Mesothelial cell of epicardium (in vitro differentiated cells): ENCODE measurements at places on chromosomes 7 and 10.

DNA sequence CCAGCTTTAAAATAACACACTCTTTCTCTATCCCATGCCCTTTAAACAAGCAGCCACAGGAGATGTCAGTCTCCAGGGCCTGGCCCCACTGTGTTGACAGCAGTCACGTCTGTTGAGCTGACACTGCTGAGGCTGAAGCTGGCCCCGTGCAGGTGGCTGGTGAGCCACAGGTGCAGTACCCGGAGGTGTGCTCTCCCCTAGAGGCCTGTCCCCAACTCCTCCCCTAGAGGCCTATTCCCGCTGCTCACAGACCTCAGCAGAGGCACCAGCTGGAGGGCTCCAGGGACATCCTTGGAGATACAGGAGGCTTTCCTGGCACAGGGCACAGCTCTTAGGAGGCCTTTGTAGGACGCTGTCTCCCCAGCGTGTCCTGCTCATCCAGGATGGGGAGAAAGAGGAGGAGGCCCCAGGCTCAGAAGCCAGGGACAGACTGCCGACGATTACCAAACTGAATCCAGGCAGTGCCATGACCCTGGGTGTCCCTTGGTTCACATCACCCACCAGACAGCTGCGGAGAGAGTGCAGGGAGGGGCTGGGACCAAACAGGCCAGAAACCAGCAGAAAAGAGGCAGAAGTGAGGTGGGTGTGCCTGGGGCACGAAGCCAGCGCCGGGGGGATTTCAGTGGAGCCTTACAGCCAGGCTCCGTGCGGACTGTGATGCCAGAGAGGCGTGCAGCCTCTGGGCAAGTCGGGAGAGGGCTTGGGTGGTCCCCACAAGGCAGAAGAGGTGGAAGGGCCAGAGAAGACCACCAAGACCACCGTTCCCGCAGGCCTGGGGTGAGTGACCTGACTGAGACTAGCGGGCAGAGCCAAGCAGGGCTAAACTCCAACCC, 18.5 kb upstream of the TTYH3 start:
- peaks cover 38% of the 10 kb centered on the region for H3K4me1 ChIP-seq
- no peak overlapping the region for H3K4me3 ChIP-seq
- peaks cover 6% of the 10 kb centered on the region for H3K36me3 ChIP-seq
- DNase-seq, result no peak
- no peaks in the 10 kb centered on the region for H3K27me3 ChIP-seq
- H3K27ac ChIP-seq, result no peak overlapping the region

DNA sequence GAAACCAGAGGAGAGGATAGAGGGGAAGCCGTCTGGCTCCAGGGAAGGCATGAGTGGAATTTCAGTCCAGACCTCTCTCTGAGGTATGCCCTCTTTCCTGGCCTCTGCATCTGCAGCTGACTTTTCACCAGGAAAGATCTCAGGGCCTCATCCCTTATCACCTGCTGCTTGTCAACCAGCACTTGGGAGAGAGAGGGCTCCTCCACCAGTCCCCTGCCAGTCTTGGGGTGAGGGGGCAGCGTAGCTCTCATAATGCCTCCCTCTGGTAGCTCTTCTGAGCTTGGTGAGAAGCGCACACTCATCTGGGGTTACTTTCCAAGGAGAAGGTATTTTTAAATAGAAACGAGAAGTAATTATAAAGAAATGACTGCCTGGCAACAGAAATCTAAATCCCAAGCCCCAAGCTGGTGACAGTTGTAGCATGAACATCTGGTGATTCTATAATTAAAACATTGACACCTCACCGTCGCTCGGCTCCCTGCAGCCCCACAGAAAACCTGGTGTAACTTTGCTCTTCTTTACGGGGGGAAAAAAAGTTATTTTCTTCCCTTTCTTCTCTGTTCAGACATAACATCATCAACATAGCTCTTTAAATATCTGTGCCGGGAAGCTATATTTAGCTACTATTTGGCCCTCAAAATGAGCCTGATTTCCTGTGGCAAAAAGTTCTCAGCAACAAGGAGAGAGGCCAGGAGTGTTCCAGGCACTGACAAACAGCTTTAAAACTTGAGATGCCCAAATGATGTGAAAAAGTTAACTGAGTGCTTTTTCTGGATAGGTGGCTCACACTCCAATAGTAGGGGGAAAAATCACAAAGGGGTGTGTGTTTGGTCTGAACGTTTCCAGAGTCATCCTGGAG, 26.9 kb downstream of the HIP1 start:
- DNase-seq, result no peak
- H3K27ac ChIP-seq, result peak overlapping the region; percentile 95
- H3K27me3 ChIP-seq, result no peaks in the 10 kb centered on the region
- H3K4me1 ChIP-seq, result peaks cover 21% of the 10 kb centered on the region
- H3K36me3 ChIP-seq, result peaks cover 13% of the 10 kb centered on the region
- H3K4me3 ChIP-seq, result peak overlapping the region; percentile 0

GRCh38 chr10:81082621-81083376, 545.1 kb downstream of the SH2D4B start:
- no peak overlapping the region for H3K27ac ChIP-seq
- H3K4me1 ChIP-seq, result no peaks in the 10 kb centered on the region
- no peak for DNase-seq
- H3K36me3 ChIP-seq, result no peaks in the 10 kb centered on the region

GRCh38 chr10:17872191-17873091, 63.3 kb downstream of the MRC1 start:
- peaks cover 13% of the 10 kb centered on the region for H3K27me3 ChIP-seq
- no peak overlapping the region for H3K4me3 ChIP-seq
- no peaks in the 10 kb centered on the region for H3K36me3 ChIP-seq
- H3K4me1 ChIP-seq, result no peaks in the 10 kb centered on the region
- no peak for DNase-seq

GRCh38 chr10:93703066-93703465, 674 bp upstream of the FRA10AC1 start:
- H3K4me1 ChIP-seq, result peaks cover 7% of the 10 kb centered on the region
- no peaks in the 10 kb centered on the region for H3K27me3 ChIP-seq
- DNase-seq, result no peak

GRCh38 chr7:94368371-94368791, 26.3 kb upstream of the COL1A2 start:
- no peaks in the 10 kb centered on the region for H3K27me3 ChIP-seq
- H3K4me3 ChIP-seq, result peak overlapping the region; percentile 9
- peak overlapping the region; percentile 91 for H3K27ac ChIP-seq
- peaks cover 48% of the 10 kb centered on the region for H3K4me1 ChIP-seq

- H3K36me3 ChIP-seq, result no peaks in the 10 kb centered on the region
- H3K27ac ChIP-seq, result no peak overlapping the region
- peaks cover 6% of the 10 kb centered on the region for H3K4me1 ChIP-seq
- no peak for DNase-seq
- peaks cover 8% of the 10 kb centered on the region for H3K27me3 ChIP-seq
Measured at GRCh38 chr7:143514995-143515735, 37.5 kb downstream of the TAS2R41 start.
